Activated T-cell treated with anti-CD3 and anti-CD28 coated beads, Interleukin-2, amount 50 U/mL, for 48 hours (primary cell): ENCODE measurements at places on chromosomes 7 and 10.

GRCh38 chr7:79182283-79182682, 271.2 kb downstream of the MAGI2 start:
- DNase-seq = no peak

DNA sequence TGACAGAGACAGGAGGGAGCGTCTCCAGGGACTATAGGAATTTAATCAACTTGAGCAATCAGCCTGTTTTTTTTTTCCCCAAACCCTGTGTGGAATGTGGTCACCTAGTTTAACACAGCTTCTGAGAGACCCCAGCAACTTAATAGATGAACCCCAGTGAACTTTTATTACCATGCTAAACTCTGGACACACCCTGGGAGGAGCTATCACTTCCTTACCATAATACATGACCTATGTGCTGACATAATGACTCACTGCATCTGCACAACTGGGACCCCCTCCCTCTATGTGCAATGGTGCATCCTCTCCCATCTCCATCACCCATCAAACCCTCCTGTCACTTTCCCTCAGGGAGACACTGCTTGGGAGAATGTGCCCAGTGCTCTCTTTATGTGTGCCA, 83.7 kb downstream of the EPC1 start:
- no peak for DNase-seq

DNA sequence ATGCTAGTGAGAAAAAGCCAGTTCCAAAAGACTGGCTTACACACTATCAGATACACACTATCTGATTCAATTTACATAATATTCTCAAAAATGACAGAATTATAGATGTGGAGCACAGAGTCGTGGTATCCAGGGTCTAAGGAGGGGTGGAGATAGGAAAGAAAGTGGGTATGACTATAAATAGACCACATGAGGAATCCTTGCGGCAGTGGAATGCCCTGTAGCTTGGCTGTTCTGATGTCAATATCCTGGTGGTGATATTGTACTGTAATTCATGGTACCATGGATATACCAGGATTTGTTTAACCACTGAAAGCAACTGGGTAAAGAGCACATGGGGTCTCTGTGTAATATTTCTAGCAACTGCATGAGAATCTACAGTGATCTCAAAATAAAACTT, 67.7 kb upstream of the TMEM72 start:
- no peak for DNase-seq

GRCh38 chr10:102595897-102596296, 48.4 kb upstream of the TRIM8 start:
- DNase-seq = no peak

DNA sequence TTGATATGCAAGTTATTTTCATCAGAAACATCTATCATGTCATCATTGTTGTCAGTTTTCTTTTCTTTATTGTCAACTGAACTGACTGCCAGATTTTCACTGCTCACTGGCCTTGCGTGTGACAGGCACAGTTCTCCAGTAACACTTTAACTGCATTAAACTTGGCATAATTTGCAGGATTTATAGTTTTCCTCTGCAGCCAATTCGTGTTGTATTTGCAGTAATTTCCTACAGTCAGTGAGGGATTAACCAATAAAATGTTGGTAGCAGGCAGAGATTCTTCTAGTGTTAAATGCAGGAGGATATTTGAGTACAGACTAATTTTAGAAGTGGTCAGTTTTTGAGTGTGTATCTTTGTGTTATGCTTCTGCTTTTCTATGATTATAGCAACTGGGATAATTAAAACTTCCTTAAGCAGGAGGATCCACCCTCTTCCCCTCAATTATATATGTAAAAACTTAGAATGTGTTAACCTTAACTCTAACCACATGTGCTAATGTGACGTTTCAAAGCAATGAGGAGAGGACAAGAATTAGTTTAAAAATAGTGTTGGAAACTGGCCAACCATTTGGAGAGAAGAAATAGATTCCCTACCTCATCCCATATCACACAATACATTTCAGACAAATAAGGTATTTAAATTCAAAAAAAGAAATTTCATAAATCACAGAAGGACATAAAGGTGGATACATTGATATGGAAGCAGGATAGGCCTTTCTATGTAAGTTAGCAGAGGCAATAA, 365.5 kb upstream of the BMPER start:
- no peak for DNase-seq

- DNase-seq = no peak
Observed at GRCh38 chr7:149874644-149875028, 867 bp downstream of the ATP6V0E2 start.

- no peak for DNase-seq
Observed at GRCh38 chr7:67573639-67574038, 577.0 kb downstream of the TYW1 start.

DNA sequence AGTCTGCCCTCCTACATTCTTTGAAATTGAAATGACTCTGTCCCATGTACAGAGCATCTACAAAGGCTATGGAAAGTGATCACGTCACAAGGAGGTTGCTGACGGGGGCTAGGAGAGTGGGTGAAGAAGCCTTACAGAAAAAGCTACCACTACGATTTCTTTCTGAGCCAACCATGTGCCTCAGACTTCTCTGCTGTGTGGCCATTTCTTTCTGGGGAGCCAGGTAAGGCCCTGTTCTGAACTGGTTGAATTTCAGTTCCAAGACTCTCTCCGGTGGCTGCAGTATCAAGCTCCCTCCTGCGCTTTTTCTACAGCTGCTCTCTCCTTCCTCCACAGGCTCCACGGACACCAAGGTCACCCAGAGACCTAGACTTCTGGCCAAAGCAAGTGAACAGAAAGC, 112.5 kb upstream of the PRSS1 start:
- DNase-seq = peak; percentile 44

DNA sequence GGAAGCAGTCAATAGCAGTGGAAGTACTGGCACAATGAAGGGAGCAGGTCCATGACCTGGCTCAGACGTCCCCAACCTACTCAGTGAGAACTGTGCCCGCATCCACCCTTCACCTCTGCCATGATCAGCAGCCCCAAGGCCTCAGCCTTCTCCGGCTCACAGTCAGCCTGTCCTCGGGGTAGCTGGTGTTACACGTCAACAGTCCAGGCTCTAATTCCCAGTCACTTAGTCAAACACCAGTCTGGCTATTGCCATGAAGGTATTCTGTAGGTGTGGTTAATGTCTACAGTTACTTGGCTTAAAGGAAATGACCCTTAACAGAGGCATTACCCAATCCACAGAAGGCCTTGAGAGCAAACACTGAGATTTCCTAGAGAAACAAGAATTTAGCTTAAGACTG, 49.1 kb downstream of the GRB10 start:
- DNase-seq = no peak

- DNase-seq = no peak
Observed at GRCh38 chr10:31157123-31158010, 125.7 kb upstream of the ZNF438 start.

DNA sequence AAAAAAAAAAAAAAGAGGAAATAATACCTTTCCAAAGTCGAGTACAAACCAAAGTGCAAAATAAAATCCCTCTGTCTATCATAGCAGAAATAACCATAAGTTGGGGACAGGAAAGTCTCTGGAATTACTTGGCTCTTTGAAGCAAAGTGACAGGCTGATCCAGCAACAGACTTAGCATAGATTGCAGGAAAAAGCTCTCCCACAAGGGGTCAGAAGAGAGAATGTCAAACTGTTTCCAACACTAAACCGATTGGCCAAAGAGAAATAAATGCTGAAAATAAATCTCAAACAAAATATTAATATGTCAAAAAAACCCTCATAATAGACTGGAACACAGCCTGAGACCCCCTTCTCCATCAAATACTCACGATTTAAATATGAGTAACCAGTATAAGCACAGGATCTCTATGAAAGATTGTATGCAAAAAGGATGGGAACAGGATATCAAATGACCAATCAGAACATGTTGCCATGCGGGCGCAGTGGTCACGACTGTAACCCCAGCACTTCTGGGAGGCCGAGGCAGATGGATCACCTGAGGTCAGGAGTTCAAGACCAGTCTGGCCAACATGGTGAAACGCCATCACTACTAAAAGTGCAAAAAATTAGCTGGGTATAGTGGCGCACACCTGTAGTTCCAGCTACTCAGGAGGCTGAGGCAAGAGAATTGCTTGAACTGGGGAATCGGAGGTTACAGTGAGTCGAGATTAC, 1000.7 kb upstream of the LRRN3 start:
- no peak for DNase-seq

DNA sequence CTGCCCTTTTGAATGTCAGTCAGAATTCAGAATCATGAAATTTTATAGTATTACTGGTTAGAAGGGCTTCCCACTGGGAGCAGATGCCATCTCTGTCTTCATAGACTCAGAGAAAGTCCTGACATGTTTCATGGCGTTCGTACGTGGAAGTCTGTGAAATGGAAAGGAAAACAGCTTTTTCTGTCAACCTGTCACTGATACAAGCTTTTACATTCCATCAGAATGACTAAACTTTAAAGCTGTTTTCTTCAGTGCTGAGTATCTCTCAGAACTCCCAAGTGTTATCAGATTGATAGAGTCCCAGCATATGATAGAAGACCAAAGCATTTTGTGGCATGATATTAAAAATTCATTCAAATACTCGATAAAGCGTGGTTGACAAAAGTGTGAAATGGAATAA, 726.7 kb upstream of the GALNT17 start:
- no peak for DNase-seq

DNA sequence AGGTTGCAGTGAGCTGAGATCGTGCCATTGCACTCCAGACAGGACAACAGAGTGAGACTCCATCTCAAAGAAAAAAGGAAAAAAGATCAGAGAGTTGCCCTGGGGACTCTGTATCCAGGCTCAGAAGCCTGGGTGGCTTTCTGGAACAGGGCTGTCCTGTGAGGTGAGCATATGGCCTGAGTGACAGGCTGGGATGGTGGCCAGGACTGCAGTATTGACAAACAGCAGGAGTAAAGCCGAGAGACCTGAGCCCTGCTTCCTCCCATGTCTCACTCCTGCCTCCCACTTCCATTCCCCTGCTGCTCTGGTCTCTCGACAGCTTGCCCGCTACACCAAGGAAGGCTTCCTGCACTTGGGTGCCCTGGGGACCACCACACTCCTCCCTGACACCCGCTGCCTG, 578.5 kb downstream of the GALNT17 start:
- no peak for DNase-seq

GRCh38 chr7:20417260-20417659, 86.6 kb downstream of the ITGB8 start:
- no peak for DNase-seq

- DNase-seq = no peak
Observed at GRCh38 chr7:16905300-16906044, 23.7 kb upstream of the AGR3 start.

GRCh38 chr10:119343011-119343601, 135.7 kb downstream of the GRK5 start:
- no peak for DNase-seq
